ENCODE measurements at places on chromosomes 13 and 19.

- no peak for DNase-seq
Observed at GRCh38 chr13:38951525-38952313, 38.9 kb downstream of the STOML3 start.

DNA sequence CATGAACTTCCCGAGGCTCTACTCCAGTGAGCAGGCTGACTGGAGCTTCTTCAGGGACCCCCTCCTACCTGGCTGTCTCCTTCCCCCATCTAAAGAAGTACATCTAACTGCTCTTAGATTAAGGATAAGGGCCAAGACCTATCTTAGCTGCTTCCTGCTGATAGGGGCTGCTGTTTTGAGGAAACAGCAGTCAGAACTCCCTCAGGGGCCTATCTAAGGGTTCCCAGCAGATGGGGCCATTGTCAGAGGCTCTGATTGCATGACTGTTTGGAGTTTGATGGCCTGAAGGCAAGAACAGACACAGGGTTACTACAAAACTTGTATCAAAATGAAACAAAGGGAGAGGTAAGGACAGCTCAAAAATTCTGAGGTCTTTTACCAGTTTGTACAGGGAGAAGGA, 2636.9 kb upstream of the PCDH20 start:
- DNase-seq = no peak

DNA sequence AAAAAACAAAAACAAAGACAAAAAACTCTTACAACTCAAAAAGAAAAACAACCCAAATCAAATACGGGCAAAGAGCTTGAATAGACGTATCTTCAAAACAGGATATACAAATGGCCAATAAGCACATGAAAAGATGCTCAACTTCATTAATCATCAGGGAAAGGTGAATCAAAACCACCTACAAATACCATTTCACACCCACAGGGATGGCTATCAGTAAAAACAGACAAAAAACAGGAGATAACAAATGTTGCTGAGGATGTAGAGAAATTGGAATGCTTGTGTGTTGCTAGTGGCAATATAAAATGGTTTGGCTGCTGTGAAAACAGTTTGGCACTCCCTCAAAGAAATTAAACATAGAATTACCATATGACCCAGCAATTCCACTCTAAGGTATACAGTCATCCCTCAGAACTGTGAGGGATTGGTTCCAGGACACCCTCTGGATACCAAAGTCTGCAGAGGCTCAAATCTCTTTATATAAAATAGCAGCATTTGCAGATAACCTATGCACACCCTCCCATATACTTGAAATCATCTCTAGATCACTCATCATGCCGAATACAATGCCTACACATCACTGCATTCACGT, 29.7 kb downstream of the MLLT1 start:
- no peak for DNase-seq

DNA sequence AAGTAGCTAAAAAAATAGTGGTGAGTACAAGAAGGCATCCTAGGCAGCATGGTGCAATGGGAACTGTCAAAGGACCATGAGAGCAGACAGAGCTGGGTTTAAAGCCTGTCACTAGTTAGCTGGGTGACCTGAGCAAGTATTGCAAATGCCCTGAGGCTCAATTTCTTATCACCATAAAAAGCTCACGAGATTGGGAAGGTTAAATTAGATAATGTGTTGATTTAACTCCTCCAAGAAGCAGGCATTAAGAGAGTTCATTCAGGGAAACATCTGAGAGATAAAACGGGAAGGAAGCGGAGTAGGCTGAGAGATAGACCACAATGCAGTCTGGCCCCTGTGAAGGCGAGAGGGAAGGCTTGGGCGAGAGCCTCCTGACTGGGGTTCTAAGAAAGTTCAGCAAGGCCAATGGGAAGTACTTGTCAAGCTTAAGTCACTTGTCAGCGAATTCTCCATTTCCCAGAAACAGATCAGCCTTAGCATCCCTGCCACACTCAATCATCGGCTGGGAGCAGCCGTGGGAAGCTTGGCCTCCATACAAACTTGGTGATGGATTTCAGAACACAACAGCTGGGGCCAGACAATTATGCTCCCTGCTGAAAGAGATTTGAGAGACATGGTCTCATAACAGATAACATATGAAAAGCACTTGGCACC, 105.5 kb downstream of the POU4F1 start:
- DNase-seq = no peak

DNA sequence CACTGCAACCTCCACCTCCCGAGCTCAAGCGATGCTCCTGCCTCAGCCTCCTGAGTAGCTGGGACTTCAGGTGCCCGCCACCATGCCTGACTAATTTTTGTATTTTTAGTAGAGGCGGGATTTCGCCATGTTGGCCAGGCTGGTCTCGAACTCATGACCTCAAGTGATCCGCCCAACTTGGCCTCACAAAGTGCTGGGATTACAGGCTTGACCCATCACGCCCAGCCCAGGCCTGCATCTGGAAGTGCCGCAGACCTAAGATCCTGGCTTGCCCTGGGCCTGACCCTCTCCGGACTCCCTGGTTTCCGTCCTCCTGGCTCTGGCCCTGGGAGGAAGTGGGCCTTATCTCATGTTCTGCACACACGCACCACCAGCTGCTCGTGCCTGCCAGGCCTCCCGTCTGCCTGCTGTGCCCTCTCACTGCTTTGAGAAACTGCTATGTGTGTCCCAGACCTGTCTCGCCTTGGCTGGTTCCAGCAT, 4.7 kb upstream of the PTGIR start:
- no peak for DNase-seq

- DNase-seq = no peak
Observed at GRCh38 chr13:30774214-30774730, 38.9 kb downstream of the ALOX5AP start.

DNA sequence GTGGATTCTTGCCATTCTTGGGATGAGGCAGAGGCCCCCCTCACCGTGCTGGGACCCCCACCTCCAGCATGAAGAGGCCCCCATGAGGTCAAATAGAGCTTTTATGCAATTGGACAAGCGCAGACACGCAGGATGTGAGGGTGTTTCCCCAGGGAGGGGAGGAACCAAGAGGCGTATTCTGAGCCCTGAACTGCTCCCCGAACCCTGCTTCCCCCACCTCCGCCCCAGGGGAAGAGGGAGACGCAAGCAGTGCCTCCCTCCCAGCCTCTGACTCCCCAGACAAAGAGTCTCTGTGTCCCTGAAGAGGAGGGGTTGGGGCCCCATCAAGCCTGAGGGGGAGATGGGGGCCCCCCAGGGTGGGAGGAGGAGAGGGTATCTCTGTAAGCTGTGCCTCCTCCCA, 1.3 kb upstream of the RDH8 start:
- DNase-seq = no peak

- DNase-seq = no peak
Observed at GRCh38 chr13:59312776-59313175, 851.0 kb downstream of the DIAPH3 start.

GRCh38 chr19:16659832-16660708, at the start of gene SMIM7:
Gene SMIM7, minus strand, starts transcription at chr19:16660144. Its CDS starts 34 bp downstream, at chr19:16660110.
- DNase-seq = peak; percentile 95

DNA sequence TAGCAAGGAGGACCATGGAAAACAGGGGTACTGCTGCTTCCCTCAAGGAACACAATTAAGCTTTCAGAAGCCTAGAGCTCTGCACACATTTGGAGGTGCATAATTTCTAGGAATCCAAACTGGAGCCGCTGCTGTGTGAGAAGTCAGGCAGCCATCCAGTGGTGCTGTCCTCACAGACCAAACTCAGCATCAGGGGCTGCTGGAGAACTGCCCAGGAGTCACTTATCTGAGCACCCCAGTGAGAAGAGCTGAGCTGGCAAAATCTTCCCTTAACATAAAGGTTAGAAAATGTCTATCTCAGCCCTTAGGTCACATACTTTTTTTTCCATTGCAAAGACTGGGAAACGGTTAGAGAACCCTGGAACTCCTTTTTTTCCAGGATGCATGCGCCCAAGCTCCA, 72.8 kb downstream of the ATP7B start:
- no peak for DNase-seq

- no peak for DNase-seq
Observed at GRCh38 chr13:110156301-110157049, 150.5 kb downstream of the COL4A1 start.

DNA sequence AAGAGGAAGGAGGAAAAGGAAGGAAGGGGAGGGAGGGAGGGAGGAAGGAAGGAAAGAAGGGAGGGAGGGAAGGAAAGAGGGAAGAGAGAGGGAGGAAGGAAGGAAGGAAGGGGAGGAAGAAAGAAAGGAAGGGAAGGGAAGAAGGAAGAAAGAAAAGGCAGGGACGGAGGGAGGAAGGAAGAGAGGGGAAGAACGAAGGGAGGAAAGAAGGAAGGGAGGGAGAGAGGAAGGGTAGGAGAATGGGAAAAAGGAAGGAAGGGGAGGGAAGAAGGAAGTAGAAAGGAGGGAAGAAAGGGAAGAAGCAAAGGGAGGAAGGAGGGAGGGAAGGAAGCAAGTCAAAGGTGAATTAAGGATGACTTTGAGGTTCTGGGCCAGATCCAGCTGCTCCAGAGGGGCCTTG, 3.0 kb downstream of the ACSBG2 start:
- DNase-seq = no peak

DNA sequence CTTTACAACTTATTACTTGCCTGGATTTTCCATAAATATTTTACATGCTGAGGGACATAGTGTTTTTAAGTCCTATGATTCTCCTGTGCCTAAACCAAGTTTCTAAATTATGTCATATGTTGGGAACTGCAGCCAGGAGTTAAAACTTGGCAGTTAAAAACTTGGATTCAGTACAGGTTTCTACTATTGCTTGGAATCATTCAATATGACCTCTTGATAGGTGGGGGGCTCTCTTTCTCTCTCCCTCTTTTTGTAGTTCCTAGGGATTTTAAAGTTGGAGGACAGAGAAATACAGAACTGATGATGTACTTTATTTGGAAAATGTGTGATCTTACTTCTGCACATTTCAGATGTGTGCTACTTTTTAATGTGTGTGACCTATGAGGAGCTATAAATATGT, 4.7 kb downstream of the CSNK1A1L start:
- DNase-seq = no peak

DNA sequence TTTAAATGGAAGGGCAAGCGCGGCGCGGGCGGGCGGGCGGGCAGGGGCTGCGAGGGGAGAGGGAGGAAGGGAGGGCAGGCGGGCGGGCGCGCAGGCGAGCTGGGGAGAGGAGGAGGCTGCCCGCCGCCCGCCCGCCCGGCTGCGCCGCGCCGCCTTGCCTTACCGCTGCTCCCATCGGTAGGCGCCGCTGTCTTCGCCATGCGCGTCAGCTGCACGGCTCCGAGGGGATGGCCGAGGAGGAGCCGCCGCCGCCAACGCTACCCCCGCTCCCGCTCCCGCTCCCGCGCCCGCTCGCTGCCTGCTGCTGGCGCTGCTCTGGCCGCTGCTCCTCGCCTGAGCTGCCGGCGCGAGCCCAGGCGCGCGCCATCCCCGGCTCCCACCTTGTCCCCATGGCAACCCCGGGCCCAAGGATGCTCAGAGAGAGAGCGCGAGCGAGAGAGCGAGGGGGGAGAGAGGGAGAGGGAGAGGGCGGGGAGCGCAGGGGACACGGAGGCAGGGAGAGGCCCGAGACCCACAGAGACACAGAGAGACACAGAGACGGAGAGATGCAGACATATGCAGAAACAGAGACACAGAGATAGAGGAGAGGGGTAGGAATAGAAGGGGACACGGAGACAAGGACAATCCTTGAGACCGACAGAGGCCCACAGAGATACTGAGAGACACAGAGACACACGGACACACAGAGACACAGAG, 40.3 kb downstream of the DEDD2 start:
- DNase-seq = no peak

GRCh38 chr19:47421844-47422395, 2.6 kb upstream of the MEIS3 start:
- DNase-seq = no peak

DNA sequence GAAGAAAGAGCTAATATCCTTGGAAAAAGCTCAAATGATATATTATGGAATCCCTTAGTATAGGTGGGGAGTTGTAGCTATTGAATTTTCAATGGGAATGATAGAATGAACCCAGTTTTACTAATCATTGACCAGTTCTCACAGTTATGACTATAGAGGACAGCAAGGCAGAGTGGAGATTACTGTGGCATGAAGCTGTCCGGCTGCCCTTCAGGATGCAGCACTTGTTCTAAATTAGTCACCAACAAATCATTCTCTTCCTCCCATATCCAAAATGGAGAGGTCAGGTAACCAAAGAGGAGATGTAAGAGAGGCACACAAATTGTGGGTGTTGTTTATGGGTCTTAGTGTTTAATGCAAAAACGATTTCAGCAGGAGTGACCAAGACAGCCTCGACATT, 1490.0 kb upstream of the MIR17HG start:
- no peak for DNase-seq

GRCh38 chr19:2812414-2813234, 7.0 kb upstream of the ZNF554 start:
- DNase-seq = no peak

DNA sequence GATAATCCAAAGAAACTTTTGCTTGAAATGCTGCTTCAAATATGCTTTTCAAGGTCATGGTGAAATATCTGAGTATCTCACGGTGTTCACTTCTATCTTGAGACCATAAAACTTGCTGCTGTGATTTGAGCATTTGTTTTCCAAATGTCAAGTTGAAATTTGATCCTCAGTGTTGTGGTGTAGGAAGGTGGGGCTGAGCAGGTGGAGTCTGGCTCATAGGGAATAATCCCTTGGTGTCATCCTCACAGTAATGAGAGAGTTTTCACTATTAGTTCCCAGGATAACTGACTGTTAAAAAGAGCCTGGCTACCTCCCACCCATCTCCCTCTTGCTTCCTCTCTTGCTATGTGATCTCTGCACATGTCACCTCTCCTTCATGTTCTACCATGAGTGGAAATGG, 858.0 kb upstream of the SLITRK5 start:
- DNase-seq = no peak

DNA sequence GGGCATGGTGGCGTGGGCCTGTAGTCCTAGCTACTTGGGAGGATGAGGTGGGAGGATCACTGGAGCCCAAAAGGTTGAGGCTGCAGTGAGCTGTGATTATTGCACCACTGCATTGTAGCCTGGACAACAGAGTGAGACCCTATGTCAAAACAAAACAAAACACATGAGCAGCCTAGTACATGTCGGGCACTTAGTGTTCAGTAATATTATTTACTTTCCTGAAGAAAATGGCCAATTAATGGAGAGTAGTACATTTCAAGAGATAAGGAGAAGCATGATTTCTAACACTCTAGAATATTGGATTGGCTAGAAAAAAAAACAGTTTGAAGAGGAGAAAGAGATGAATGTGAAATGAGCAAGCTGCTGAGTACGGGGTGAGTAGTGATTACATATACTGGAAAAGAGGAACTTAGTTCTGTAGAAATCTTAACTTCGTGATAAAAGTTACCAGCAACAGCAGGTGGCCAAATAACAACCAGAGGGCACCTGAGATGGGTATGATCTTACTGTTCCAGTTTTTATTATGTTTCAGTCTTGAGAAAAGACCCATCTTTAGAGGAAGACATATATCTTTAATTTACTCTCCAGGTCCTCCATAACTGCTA, 36.2 kb downstream of the SPATA13 start:
- DNase-seq = no peak

All from KG1 (cell line).